HFFc6 (cell line): ENCODE measurements at places on chromosomes 13 and 19. TPM values are rescaled to one million over a fixed set of nuclear protein-coding genes. Genes with fewer than 3 reads are reported as not detected.

Gene DPF1
- total RNA-seq: 3.3 to 6.9 TPM (median 5.2 TPM) in 3 replicates

Gene SELENOV
- not detected in 3 replicates for total RNA-seq

Gene LNX2
- 4.3 to 5.3 TPM (median 4.8 TPM) in 3 replicates for total RNA-seq

Gene COL4A1
- 149 to 342 TPM (median 252 TPM) in 3 replicates for total RNA-seq

Gene SLC25A42
- total RNA-seq: 9.6 to 11.0 TPM (median 10.4 TPM) in 3 replicates

Gene ZNF729
- total RNA-seq: not detected in 3 replicates

Gene NCR1
- total RNA-seq: not detected in 3 replicates

Gene ICAM5
- 15.8 to 38.4 TPM (median 31.3 TPM) in 3 replicates for total RNA-seq

Gene DIRAS1
- 12.6 and 18.8 TPM in 2 replicates for total RNA-seq

Gene PRTN3
- not detected in 3 replicates for total RNA-seq
